ENCODE measurements at places on chromosomes 3 and 15.
A peak's percentile ranks its signal among the peaks of the same experiment; 100 is the strongest.

- no peak for DNase-seq
These were observed 4.6 kb upstream of the PRICKLE2 start for GRCh38 chr3:64229903-64230302.

DNA sequence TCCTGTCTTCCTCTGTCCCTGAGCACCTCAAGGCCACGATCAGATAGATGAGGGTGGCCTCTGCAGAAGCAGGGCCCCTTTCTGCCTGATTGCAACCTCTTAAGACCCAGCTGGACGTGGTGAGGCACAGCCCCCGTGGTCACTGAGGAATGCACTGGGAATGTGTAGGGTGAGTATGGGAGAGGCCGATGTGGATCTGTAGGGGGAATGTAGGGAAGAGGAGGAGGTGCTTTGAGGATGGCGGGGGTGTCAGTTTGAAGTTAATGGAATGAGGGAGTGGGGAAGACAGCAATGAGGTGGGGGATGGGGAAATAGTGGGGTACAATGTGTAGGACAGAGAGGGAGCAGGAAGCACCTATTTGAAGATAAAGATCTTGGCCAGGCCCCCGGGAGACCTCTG lies 785 bp upstream of the IQCF5 start:
- no peak for DNase-seq

- no peak for DNase-seq
These were observed 55.8 kb upstream of the VILL start for GRCh38 chr3:37934631-37935289.

- no peak for DNase-seq
These were observed 32.4 kb downstream of the KLHL18 start for GRCh38 chr3:47315069-47315647.

GRCh38 chr15:78276064-78276943 lies 11.9 kb downstream of the DNAJA4 start:
- no peak for DNase-seq

DNA sequence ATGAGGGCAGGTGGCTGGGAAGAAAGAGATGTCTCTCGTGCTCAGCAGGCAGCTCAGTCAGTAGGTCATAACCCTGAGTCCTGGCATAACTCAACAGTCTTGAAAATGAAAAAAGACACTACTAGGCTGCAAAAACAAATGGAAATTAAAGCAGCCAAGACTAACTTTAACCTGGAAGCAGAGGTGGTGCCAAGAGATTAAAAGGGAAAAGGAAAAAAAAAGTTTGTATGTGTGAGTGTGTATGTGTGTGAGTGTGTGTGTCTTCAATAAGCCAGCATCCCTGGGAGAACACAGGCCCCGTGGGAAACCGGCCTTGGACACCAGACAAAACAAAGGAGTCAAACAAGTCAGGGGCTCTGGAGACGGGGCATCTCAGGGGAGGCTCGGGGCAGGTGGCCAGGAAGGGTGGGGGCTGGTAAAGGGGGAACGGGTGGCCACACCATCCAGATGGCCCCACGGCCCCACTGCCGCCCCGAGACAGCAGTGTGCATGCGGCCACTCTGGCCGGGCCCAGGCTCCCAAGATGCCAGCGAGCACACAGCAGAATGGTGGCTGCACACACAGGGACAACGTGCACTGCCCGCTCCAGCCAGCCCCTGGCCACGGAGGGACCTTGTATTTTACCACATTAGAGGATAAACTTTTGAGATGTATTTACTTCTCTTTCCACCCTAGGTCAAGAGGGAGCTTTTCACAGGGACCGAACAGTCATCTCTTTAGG lies 23.8 kb downstream of the CYFIP1 start:
- no peak for DNase-seq

DNA sequence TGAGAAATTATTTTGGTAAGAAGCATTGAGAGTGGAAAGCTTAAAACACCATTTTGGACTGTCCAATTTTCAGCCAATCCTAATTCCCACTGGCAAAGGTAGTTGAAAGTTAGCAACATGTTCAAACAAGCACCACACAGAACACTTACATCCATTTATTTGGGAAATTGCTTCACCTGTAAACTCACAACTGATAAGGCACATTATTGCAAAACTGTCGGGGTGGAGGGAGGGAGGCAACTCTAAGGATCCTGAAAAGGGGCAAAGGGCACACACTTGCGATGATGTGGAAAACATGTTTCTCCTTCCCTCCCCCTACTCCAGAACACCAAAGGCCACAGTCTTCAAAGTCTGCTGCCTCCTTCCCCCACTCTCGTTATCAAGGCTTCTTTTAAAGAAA lies 9.4 kb downstream of the TMEM41A start:
- DNase-seq = no peak

GRCh38 chr3:7204848-7205156 lies 343.9 kb downstream of the GRM7 start:
- no peak for DNase-seq

GRCh38 chr15:72319985-72320671 lies at the start of gene CELF6:
TSS of gene CELF6 (minus strand) at chr15:72320157. CDS start at chr15:72319874, 283 bp downstream.
- peak; percentile 92 for DNase-seq

- no peak for DNase-seq
These were observed 16.9 kb downstream of the TCAIM start for GRCh38 chr3:44355362-44356033.

DNA sequence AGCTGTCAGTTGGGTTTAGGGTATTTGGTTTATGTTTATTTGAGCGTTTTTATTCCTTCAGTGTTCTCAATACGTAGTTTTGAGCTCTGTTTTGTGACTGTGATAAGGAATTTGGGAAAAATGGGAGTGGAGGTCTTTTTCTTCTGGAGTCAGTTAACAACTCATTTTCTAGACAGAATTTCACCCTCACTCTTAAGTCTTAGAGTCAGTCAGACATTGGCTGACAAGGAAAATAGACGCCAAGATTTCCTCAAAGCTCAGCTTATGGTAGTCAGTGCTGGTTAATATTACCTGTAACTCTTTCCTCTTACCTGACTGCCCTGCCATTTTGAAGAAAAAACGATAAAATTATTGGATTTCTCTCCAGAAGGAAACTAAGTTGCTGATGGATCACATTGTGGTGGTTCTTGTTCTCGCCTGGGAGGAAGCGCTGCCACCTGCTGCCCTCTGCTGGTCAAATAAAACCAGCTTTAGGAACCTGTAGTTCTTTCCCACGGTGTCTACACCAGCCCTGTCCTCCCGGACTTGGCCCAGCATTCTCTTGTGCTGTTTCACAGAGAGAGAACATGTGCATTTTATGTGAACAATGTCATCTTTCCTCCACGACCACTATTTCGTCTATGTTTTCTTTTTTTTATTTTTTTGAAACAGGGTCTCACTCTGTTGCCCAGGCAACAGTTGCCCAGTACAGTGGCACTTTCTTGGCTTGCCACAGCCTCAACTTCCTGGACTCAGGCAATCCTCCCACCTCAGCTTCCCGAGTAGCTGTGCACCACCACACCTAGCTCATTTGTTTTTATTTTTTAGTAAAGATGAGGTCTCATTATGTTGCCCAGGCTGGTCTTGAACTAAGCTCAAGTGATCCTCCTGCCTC lies 41.4 kb upstream of the UMPS start:
- DNase-seq = no peak

DNA sequence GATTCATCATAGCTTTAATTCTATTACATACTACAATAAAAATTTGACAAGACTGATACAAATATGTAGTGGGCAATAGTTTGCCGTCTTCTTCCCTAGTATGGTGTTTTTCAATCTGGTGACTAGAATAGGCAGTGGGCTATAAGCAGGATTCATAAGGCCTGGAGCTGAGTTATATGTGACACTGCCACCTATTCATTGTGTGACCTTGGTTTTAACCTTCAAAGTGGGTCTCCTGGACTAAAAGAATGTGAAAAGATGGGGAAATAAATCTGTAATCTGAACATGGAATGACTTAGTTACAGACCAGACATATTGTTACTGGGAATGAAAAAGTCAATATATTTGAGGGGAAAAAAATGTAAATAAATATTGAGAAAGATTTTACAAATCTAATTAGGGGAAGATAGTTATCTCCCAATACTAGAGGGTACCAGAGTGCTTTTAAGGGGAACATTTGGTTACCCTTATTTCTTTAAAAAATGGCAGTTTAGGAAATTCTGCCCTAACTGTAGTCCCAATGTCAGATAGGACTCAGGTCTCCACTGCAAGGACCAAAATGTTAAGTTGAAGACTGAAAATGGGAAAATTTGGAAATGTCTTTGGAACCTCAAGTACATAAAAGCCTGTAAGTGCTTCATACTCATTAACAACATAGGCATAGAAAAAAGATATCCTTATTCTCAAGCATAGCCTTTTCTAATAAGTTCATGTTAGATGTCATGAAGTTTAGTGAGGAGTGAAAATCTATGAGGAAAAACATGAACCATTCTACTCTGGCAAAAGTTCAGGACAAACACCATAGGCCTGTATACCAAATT lies 10.7 kb upstream of the SETD5 start:
- DNase-seq = no peak
